Aorta (tissue), 5 donors: ENCODE measurements at places on chromosomes 13 and 19. TPM values are rescaled to one million over a fixed set of nuclear protein-coding genes. Genes with fewer than 3 reads are reported as not detected.

Gene HIPK4
- 0.51 TPM for polyA plus RNA-seq

DNA sequence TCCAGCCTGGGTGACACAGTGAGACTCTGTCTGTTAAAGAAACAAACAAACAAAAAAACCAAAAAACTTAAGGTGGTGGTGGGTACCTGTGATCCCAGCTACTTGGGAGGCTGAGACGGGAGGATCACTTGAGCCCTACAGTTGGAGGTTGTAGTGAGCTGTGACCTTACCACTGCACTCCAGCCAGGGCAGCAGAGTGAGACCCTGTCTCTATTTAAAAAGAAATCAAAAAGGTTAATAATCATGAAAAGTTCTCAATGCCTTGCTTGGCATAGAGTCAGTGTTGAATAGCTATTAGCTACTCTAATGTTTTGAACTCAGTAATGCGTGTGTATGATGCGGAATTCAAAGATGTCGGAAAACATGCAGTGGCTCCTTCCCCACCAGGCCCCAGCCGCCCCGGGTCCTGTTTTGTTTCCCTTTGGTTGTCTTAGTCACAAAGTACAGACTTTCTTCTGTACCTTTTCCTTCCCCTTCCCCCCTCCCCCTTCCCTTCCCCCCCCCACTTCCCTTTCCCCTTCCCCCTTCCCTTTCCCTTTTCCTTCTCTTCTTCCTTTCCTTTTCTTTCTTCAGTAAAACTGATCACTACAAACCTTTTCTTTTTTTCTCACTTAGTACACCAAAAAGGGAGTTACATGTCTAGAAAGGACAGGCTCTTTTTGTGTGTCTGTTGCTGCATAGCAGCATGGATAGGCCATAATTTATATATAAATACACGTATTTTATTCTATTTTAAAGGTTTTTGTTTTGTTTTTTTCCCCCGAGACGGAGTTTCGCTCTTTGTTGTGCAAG lies 35.2 kb downstream of the DNM2 start:
- no peak for DNase-seq
- no peak overlapping the region for H3K27ac ChIP-seq
- H3K4me1 ChIP-seq = no peaks in the 10 kb centered on the region

Gene ZNF440
- 3.1 TPM for polyA plus RNA-seq

DNA sequence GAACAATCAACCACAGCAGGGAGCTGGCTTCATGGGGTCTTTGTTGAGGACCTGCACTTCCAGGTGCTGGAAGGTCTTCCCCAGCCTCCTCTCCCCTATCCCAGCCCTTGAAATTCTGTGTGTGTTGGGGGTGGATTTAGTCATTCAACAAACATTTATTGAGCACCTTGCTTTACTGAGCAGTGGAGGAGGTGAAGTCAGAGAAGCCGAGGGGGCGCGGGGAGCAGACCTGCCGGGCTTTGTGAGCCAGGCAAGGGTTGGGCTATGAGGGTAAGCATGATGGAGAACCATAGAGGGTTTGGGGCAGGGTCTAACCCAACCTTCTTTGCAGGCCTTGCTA lies 3.5 kb upstream of the C19orf85 start:
- no peaks in the 10 kb centered on the region for H3K27me3 ChIP-seq
- H3K4me1 ChIP-seq = no peaks in the 10 kb centered on the region
- H3K36me3 ChIP-seq = no peaks in the 10 kb centered on the region
- DNase-seq = no peak

GRCh38 chr19:4707322-4707721 lies 16.3 kb downstream of the DPP9 start:
- H3K4me3 ChIP-seq = no peak overlapping the region
- no peaks in the 10 kb centered on the region for H3K27me3 ChIP-seq
- peaks cover 5% of the 10 kb centered on the region for H3K36me3 ChIP-seq
- H3K27ac ChIP-seq = no peak overlapping the region
- no peak for DNase-seq

DNA sequence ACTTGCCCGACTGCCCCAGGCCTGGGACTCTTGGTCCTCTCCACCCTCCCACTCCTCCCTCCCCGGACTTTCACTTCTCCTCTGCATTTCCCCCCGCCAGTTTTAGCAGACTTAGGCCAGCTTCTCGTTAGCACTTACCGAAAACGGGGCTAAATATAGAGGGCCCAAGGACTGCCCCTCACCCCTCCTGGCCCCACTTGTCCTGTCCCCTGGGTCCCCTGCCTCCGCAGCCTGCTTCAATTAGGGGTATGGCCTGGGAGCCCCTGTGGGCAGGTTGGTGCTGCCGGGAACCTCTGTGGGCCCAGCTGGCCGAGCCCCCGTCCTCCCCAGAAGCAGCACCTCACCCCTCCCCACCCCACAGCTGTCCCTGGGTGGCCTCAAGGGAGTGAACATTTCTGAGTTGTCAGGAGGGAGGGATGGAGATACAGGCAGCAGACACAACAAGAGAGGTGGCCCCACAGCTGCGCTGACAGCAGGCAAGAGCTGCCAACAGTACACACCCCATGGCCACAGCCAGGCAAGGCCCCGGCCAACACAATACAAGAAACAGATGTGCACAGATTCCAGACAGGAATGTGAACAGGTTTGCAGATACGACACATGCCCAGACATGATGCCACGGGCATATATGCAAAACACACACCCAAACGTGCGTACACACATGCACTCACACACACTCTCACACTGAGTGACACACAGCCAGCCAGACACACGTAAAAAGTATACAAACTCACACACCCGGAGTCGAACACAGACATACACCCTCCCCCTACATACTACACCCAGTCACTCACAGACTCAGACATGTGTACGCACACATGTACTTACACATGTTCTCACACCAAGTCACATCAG lies 2.6 kb downstream of the POU2F2 start:
- no peaks in the 10 kb centered on the region for H3K27me3 ChIP-seq
- no peak for DNase-seq
- no peaks in the 10 kb centered on the region for H3K4me1 ChIP-seq
- no peak overlapping the region for H3K4me3 ChIP-seq
- H3K27ac ChIP-seq = no peak overlapping the region
- no peaks in the 10 kb centered on the region for H3K36me3 ChIP-seq

DNA sequence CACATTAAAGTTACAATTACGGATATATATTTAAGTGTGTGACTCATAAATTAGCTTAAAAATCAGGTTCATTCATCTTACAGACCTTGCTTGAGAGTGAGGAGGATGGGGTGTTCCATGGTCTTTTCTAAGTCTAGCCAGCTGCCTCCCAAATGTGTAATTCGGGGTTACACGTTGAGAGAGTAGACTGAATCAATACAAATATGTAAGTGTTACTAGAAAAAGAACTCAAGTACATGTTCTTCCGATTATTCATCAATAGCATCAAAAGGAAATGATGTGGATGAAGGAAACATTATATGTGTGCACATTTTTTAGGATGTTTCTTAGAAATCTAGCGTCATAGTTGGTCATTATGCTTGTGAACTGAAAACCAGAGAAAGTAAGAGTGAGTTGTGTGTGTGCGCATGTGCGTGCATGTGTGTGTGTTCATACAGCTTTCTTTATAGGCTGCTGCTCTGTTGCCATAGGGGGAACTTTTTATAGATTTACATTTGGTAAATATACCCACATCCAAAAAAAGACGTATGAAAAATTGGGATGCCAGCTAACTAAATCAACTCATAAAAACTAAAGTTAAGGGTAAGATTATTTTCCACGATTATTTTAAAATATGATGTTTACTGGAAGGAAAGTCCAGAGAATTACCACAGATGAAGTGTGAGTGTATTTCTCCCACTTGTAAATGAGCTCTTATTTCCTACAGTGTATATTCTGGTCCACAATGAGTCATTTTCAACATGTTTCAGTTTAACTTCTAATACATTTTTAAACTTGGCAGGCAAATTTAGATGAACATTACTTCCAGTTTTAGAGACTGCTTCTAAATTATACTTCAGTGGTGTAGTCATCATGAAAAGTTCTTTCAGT lies 82.4 kb downstream of the PIBF1 start:
- H3K27me3 ChIP-seq = no peaks in the 10 kb centered on the region
- no peaks in the 10 kb centered on the region for H3K4me1 ChIP-seq
- no peak for DNase-seq
- no peak overlapping the region for H3K4me3 ChIP-seq

GRCh38 chr19:39951686-39952085 lies 17.3 kb upstream of the FCGBP start:
- no peak for DNase-seq
- no peak overlapping the region for H3K27ac ChIP-seq
- H3K27me3 ChIP-seq = no peaks in the 10 kb centered on the region
- no peak overlapping the region for H3K4me3 ChIP-seq
- H3K36me3 ChIP-seq = no peaks in the 10 kb centered on the region
